ENCODE measurements at places on chromosomes 11 and 22. TPM values are rescaled to one million over a fixed set of nuclear protein-coding genes. Genes with fewer than 3 reads are reported as not detected.

DNA sequence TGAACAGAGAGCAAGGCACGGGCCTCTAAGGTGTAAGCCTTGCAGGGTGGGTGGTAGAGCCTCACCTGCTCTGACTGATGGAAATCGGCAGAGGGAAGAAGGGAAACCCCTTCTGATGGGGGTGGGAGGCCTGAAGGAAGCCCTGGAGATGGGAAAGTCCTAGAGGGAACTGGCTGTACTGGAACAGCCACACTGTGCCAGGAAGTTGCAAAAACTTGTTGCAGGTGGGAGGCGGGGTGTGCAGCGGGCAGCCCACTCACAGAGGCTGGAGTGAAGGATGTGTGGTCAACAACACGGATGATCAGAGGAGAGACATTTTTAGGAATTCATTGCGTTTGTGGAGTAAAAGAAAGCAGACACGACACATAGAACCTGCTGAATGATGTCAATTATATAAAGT, 91.3 kb downstream of the ZC3H12C start:
- DNase-seq = no peak

Gene OR5A1
- total RNA-seq = not detected

GRCh38 chr11:133541021-133541719, 8.9 kb upstream of the OPCML start:
- DNase-seq = peak; percentile 6

Gene CRYBA4
- not detected for total RNA-seq

GRCh38 chr11:28417601-28418323, 309.6 kb downstream of the METTL15 start:
- DNase-seq = no peak

- DNase-seq = no peak
These were observed 53.6 kb downstream of the PITPNB start for GRCh38 chr22:27865496-27865895.

GRCh38 chr11:65504674-65505465, 6.0 kb downstream of the MALAT1 start:
- DNase-seq = no peak

Gene ALDH3B2
- not detected for total RNA-seq

DNA sequence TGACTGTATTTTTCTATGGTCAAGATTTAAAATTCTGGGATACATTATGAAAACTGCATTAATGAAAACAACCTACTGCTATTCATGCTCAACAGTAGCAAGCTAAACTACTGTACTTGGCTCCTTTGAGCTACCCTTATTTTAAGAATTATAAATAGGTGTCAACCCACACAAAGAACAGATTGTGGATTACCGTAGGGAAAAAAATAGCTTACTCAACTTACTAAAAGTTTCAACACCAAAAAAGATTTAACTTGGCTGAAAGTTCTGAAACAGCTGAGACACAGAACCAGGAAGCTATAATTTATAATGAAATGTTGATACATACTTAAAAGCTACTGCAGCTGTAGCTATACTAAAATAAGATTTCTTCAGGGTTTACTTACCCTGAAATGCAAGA, 10.1 kb downstream of the LIN7C start:
- DNase-seq = no peak

DNA sequence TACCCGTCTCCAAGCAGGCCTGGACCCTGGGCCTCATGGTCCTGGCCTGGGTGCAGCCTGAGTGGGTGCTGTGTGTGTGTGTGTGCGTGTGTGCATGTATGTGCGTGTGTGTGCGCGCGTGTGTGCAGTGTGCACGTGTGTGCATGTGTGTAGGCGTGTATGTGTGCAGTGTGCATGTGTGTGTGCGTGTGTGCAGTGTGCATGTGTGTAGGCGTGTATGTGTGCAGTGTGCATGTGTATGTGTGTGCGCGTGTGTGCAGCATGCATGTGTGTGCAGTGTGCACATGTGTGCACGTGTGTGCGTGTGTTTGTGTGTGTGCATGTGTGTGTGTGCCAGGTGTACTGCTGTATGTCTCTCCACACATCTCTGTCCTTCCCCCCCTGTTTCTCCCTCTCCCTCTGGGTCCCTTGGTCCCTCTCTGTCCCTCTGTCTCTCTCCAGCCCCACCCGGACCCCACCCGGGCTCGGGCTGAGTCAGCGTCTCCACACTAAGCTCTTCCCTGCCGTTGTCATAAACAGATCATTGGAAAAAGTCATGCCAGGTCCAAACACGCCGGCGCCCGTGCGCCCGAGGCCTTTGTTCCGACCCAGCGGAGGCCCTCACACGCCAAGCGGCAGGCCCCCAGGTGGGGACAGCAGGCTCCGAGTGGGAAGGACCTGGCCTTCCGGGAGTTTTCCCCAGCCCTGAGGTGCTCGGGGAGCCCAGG, 34.0 kb downstream of the WNT7B start:
- no peak for DNase-seq

Gene FAM181B
- not detected for total RNA-seq
